ENCODE measurements at places on chromosomes 11 and 22. TPM values are rescaled to one million over a fixed set of nuclear protein-coding genes. Genes with fewer than 3 reads are reported as not detected.

The LRRC74B gene
- total RNA-seq, result under 0.01 TPM

The NRXN2 gene
- 1.0 TPM for total RNA-seq

The SLC37A2 gene
- total RNA-seq, result 1.6 TPM

The SCUBE2 gene
- total RNA-seq, result 0.79 TPM

The PGA5 gene
- total RNA-seq, result 2.1 TPM

The C22orf31 gene
- total RNA-seq, result not detected

The TM7SF2 gene
- 5.2 TPM for total RNA-seq

The MS4A3 gene
- not detected for total RNA-seq

The C11orf86 gene
- total RNA-seq, result not detected

The MOGAT2 gene
- not detected for total RNA-seq

The HORMAD2 gene
- total RNA-seq, result not detected

The KCTD14 gene
- total RNA-seq, result 0.32 TPM

The SEPTIN3 gene
- total RNA-seq, result under 0.01 TPM

The CCND1 gene
- 336 TPM for total RNA-seq

The CDC42EP1 gene
- total RNA-seq, result 4.1 TPM

The MS4A4A gene
- total RNA-seq, result not detected

The TTLL1 gene
- 17.7 TPM for total RNA-seq

The ACTN3 gene
- 0.32 TPM for total RNA-seq

The FLRT1 gene
- total RNA-seq, result 0.09 TPM

The CTNND1 gene
- total RNA-seq, result 75.2 TPM

The TMEM191B gene
- total RNA-seq, result not detected

The APOA4 gene
- total RNA-seq, result not detected

The MYOD1 gene
- total RNA-seq, result not detected

The PDGFD gene
- 0.86 TPM for total RNA-seq

The WT1 gene
- total RNA-seq, result not detected

The OR8D1 gene
- total RNA-seq, result under 0.01 TPM

The MSANTD4 gene
- total RNA-seq, result 25.6 TPM

The OR56A1 gene
- under 0.01 TPM for total RNA-seq

The TMPRSS5 gene
- total RNA-seq, result 0.16 TPM

The SMIM38 gene
- total RNA-seq, result 0.32 TPM

The PARVB gene
- total RNA-seq, result 26.7 TPM

The SCGB1D2 gene
- not detected for total RNA-seq

The TRPM5 gene
- not detected for total RNA-seq

The AIFM3 gene
- total RNA-seq, result 1.4 TPM

The MS4A15 gene
- not detected for total RNA-seq

The SERHL2 gene
- total RNA-seq, result 9.0 TPM

The TAGLN gene
- total RNA-seq, result 63.5 TPM

The SCN4B gene
- under 0.01 TPM for total RNA-seq

The GRM5 gene
- total RNA-seq, result under 0.01 TPM

The RFPL2 gene
- not detected for total RNA-seq

The CHRNA10 gene
- total RNA-seq, result 0.43 TPM

The GAS2 gene
- total RNA-seq, result 0.63 TPM

The IGSF9B gene
- total RNA-seq, result 0.79 TPM

The MRPL16 gene
- 47.0 TPM for total RNA-seq

The PRG3 gene
- not detected for total RNA-seq

The MUC5AC gene
- not detected for total RNA-seq

The HEPN1 gene
- total RNA-seq, result not detected

The C11orf21 gene
- total RNA-seq, result under 0.01 TPM

The KRTAP5-11 gene
- not detected for total RNA-seq

The ENTHD1 gene
- total RNA-seq, result not detected

The SHISAL1 gene
- total RNA-seq, result 5.8 TPM

The SH3BP1 gene
- total RNA-seq, result 16.1 TPM

The CDC42EP2 gene
- 33.7 TPM for total RNA-seq

The ARHGAP20 gene
- total RNA-seq, result 2.3 TPM

The SLC7A4 gene
- total RNA-seq, result 0.16 TPM

The GALNT18 gene
- 0.94 TPM for total RNA-seq

The EXPH5 gene
- total RNA-seq, result 1.5 TPM

The FGF3 gene
- not detected for total RNA-seq

All from bronchial smooth muscle cell (primary cell).